ENCODE measurements at places on chromosomes 6 and 20.

DNA sequence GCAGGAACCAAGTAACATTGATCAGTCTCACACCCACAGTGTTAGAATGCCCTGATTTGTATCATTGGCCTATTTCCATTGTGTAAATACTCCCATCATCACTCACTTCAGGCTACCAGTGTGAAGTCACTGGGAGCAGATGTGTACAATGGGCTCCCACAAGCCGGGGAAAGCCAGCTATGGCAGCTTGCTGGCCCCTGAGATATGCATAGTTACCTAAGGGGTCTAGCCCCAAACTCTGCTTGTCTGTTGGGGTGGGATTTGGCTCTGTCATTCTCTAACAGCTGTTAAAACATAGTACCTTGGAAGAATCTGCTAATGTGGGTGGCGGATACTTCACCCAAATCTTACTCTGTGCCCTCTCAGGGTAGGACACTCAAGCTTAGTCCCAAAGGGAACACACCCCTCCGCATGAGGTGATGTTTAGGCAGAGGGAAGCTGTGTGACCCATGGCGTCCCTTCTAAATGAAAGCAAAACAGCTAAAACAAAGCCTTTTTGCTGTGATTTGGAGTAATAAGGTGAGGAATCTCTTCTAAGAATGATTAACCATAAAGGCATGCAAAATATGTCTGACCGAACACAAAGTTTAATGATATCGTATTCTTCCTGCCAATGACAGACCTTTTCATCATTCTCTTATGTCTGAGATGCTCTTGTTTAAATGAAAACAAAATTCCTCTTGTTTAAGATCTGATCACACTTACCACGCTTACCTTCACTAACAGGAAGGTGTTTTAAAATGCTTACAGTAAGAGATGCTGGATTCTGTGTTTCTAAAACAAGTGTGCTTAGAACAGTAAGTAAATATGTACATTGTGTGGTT, 45.9 kb upstream of the PXDC1 start:
- no peak for DNase-seq

- no peak for DNase-seq
Observed at GRCh38 chr6:19070520-19070919, 683.4 kb downstream of the RNF144B start.

DNA sequence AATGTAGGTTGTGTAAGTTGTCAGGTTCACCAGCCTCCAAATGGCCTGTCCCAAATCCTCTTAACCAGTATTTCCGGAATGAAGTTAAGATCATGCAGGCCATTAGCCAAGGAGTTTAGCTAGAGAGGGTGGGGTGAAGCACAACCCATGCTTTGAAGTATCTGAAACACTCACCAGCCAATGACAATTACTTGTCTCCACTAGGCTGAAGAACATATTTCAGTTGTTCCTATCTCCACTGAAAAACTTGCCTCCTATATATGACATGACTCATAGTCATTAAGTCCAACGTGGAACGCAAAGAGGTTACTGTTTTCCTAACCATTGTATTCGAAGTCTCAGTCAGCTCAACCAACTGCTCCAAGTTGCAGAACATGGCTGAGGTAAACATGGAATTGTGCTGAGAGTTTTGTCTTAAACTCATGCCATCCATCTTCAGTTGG, 37.4 kb upstream of the TNFAIP3 start:
- no peak for DNase-seq

- no peak for DNase-seq
Observed at GRCh38 chr6:43020847-43021246, 576 bp upstream of the RRP36 start.

DNA sequence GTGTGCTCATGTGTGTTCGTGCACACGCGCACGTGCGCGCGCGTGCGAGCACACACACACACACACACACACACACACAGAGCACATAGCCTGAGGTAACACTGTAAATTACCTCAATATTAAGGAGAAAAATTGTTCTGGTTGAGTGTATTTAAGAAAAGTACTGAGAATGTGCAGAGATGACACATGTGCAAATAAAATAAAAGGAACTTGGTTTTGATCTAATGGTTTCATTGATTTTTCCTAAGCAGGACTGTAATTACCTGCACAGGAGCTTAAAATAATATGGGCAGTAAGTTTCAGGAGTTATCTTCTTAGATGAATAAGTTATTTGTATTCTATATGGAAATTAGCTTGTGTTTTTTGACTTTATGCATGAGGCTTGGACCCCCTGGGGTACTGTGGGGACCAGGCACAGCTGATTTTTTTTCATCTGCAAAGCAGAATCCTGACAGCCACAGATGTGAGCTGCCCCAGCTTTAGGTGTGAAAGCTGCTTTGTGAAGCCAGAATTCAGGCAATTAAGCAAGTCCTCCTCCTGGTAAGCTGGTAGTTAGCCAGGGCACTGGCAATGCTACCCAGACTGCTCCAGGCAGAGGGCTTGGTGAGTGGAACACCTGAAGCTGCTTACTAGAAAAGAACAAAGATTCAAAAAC, 1040.6 kb upstream of the CITED2 start:
- DNase-seq, result no peak

GRCh38 chr6:111096246-111096645, 8.9 kb downstream of the SLC16A10 start:
- no peak for DNase-seq

DNA sequence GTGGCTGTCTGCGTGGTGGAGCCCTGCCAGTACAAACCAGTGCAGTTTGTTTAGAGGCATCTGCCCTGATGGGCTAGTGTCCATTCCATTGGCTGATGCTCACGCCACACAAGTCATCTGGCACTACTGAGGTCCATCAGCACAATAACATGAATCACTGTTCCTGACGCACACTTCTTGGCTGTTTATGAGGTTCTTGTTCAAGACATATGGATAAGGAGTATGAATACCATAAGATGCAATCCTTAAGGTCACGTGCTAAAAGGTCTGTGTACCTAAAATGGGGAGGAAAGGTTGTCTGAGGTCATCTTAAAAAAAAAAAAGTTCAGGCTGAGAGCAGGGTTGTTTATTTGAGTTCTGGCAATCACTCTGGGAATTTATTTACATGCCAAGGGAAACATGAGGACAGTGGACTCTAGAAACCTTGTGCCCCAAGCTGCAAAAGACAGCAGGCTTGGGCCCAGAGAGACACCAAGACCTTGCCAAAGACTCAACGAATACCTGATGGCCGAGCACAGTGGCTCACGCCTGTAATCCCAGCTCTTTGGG, 54.1 kb upstream of the SHLD1 start:
- no peak for DNase-seq

DNA sequence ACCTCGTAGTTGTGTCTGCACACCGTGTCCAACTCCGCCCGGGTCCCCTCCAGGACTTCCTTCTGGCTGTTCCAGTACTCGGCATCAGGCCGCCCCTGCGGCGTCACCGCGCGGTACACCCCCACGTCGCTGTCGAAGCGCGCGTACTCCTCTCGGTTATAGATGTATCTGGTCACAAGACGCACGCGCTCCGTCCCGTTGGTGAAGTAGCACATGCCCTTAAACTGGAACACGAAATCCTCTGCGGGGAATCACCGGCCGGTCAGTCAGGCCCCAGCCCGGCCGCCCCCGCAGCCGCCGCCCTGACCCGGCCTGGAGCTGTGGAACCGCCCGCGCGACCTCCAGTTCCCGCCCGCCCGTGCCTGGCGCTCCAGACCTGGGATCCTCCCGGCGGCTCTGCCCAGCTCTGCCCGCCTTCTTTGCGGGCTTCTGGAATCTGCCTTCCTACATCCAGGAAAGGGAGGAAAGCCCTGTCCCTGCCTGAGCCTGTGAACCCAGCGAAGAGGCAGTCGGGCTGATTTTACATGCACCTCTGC, 1.6 kb downstream of the HLA-DQB1 start:
- DNase-seq, result peak; percentile 16

- DNase-seq, result no peak
Observed at GRCh38 chr20:19478320-19478895, 266.0 kb downstream of the SLC24A3 start.

DNA sequence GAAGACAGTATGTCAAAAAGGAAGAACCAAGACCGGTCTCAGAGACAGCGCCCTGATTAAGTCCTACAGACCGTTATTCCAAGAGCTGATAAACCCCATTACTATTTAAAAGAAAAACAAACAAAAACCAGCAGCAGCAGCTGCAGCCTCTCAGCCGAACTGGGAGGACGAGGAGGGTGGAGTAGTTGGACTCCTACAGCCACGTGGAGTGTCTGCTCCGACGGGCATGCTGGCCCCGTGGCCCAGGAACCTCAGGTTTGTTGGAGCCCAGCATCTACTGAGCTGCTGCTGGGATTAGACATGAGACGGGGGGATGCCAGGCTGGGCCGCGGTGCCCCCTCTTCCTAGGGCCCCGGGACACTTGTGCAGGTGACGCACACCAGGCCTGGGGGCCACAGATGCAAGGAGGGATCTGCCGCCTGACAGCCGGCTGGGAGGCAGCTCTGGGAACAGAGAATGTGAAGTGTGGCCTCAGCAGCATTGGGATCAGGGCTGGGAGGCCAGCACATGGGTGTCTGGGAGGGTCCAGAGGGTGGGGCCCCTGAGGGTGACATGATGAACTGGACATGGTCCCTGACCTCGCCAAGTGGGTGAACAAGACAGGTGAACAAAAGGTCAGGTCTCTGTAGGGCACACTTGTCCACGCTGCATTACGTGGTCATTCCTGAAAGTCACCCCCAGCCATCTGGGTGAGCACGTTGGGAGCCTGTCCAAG, 2.9 kb upstream of the ZBTB46 start:
- no peak for DNase-seq

- DNase-seq, result no peak
Observed at GRCh38 chr20:17726902-17727301, 27.1 kb downstream of the BANF2 start.

DNA sequence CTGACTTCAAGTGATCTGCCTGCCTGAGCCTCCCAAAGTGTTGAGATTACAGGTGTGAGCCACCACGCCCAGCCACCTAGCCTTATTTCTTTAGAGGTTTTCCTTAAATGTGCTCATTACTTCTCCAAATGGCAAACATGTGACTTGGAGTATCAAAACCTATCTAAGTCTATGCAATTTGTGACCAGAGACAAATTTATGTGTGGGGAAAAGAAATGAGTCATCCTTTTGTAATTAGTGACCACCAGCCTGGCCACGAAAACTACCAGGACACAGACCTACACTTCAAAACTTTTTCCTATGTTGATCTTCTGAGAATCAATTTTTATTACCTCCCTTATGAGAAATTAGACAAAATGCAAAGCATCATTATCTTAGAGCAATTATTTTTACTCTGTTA, 64.6 kb upstream of the OGFRL1 start:
- no peak for DNase-seq

- no peak for DNase-seq
Observed at GRCh38 chr20:61955668-61956395, 109.8 kb downstream of the TAF4 start.

- DNase-seq, result no peak
Observed at GRCh38 chr6:155936551-155936950, 480.9 kb upstream of the NOX3 start.

GRCh38 chr6:135438907-135439535, 58.5 kb downstream of the AHI1 start:
- DNase-seq, result peak; percentile 19

DNA sequence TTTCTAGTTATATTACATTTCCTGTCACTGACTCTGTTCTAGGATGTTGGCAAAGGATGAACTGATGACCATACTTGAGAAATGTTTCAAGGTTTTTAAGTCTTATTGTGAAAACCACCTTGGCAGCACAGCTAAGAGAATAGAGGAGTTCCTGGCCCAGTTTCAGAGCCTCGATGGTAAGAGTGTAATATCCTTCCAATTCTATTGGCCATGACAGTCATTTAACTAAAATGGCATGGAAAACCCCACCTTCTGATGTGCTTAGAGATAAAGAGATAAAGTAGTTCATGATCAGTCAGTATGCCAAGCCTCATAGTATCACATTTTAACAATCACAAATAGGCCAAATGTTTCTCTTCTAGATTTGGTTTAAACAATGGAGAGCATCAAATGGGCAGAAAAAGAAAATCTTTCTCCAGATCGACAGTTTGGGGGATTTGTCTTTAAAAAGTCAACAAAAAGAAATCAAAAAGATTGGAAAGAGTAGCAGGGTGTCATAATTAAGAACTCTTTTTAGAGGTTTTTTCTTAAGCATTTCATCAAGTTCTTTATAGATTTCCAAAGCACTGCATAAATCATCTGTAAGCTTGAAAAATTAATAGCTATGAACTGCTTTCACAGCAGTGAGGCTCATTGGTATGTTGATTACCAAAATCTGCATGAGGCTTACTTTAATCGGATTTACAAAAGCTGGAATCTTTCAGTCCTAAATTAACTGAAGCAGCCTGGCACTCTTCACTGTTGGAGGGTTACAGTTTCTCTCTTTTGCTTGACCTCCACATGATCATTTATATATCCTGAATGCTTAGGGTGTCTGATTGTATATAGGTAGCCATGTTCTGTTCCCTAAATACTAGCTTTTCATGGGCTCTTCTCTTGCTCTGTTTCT, 48.7 kb downstream of the AKIRIN2 start:
- no peak for DNase-seq

DNA sequence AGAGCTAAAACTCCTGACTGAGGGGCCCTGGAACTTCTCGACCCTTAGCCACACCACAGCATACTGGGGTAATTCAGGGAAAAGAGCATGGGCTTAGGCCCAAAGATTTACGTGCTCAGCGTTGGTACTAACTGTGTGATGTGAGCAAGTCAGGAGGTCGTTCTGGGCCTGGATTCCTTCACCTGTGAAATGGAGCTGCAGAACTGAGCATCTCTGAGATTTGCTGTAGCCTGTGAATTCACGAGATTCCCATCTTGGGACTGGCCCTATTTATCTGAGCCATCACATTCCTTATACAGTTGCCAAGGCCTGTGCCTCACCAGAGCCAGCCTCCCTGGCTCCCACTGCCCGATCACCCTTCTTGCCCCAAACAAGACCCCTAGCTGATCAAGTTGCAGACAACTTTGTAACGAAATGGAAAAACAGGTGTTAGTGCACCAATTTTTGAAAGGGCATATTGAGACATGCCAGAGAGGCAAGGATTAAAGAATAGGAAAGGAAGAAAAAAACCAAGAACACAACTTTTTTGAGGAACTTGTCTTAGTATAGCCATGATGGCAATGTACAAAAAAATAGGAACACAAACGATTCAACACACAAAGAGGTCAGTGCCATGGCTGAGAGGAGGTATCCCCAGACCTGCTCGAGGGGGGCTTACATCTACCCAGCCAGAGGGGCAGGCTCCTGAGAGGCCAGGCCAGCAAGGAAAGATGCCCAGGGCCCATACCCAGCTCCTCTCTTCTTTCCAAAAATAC, 323.0 kb upstream of the JARID2 start:
- no peak for DNase-seq

GRCh38 chr6:16857969-16858592, 96.8 kb upstream of the ATXN1 start:
- no peak for DNase-seq

DNA sequence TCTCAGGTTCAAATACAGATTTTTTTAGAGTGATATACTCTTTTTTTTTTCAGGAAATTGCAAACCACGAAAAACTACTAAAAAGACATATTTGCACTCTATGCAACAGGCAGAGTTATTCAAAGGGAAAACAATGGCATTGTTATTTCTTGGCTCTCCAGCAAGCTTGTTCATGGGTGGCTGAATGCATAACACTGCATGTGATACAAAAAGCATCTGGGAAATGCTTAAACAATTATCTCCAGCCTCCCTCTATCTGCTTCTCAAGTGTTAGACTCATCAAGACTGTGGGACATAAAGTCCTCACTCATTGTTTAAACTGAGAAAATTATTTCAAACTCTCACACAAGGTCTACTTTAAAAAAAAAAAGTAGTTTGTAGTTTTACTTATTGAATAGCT, 7.3 kb upstream of the COL12A1 start:
- no peak for DNase-seq
